ENCODE measurements at places on chromosomes 13 and 19.

DNA sequence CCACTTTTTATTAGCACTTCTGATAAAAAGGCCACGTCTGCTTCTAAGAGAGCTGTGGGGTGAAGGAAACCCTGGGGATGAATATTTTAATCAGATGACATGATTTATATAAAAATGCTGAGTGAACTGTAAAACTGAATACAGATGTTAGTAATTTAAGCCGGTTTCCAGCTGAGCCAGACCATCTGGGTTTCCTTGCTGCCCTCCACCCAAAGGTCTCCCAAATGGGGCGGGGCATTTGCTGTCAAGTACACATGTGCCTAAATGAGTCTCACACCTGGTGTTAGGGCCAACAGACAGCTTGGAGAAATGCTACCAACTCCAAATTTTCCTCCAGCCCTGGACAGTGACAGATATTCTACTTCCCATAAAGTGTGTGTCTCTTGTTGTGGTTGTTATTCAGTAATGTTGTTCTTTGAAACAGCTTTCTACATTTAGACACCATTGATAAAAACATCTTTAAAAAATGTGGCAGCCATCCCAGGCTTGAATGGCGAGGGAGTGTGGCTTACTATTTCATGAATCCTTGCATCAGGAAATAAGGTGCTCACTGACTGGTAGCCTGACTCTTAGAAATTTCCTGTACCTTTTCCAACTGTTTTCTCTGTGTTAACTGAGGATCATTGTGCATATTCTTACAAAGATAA, 350.4 kb downstream of the MTUS2 start:
- no peak for DNase-seq

- no peak for DNase-seq
Observed at GRCh38 chr13:45479661-45480060, 14.9 kb downstream of the COG3 start.

DNA sequence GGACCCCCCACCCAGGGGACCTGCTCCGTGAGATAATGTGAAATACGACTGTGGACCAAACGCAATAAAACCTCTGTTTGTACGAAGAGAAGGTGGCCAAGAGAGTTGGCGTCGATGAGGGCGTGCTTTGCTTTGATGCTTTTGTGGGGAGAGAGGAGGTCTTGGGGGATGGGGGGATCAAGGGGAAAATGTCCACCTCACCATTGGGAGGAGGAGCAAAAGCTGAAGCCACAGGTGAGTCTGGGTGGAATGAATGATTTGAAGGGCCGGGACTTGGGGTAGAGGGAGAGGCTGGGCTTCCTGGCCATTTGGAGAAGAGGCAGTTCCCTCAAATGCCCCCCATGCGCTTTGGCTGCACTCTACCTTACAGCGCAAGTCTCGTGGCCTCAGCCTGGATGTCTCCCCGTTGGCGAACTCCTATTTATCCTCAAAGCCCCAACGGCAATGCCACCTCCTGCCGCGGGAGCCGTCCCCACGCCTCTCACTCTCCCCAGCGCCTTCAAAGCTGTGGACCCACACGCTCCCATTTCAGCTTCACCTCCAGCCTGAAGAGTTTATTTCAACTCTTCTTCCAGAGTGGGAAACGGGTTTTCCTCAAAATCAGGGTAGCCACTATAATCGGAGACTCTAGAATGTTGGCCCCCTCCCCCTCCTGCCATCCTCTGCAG, 795 bp upstream of the ABCA7 start:
- DNase-seq: no peak

DNA sequence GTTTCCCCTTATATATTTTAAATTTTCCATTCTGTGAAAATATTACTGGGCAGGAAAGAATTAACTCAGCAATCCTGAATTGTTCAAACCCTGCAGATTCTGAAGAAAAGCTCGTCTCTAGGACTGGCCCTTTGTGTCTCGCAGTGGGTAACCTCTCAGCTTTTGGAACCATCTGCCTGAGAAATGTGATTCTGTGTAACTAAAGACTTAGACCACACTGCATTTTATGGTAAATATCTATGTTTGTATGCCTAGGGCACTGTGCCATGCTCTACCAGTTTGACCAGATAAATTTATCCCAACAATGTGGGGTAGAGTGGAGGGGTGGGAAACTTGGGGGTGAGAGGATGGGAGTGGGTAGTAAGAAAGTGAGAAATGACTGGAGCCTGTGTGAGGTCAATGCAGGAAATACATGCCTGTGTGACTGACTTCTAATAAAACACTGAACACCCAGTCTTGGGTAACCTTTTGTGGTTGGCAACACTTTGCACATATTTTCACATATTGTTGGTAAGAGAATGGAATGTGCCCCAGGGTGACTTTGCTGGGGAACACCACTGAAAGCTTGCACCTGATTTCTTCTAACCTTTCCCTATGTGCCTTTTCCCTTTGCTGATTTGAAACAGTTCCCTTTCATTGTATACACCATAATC, 1181.9 kb downstream of the OLFM4 start:
- no peak for DNase-seq

GRCh38 chr13:96161141-96161540, 71.2 kb downstream of the HS6ST3 start:
- DNase-seq: no peak

- no peak for DNase-seq
Observed at GRCh38 chr19:29953352-29954247, 11.6 kb downstream of the URI1 start.

GRCh38 chr19:46392252-46392801, 21.0 kb downstream of the CCDC8 start:
- DNase-seq: no peak

- DNase-seq: no peak
Observed at GRCh38 chr19:7832781-7833180, 2.8 kb downstream of the EVI5L start.

DNA sequence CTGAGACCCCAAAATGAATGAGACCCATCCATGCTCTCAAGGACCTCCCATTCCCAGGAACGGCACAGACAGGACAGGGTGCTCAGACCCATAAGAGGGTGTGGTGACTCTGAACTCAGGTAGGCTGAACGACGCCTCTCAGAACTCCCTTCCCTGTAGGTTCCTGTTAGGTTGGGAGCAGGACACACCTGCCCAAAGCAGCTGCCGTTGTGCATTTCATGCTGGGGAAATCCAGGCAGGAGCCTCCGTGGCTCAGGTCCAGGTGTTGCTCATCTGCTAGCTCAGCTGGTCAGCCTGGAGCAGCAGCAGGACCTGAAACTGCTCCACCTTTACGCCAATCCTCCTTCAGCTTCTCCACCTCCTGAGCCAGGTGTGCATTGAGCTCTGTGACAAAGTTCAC, 19.1 kb upstream of the TEX101 start:
- DNase-seq: no peak

DNA sequence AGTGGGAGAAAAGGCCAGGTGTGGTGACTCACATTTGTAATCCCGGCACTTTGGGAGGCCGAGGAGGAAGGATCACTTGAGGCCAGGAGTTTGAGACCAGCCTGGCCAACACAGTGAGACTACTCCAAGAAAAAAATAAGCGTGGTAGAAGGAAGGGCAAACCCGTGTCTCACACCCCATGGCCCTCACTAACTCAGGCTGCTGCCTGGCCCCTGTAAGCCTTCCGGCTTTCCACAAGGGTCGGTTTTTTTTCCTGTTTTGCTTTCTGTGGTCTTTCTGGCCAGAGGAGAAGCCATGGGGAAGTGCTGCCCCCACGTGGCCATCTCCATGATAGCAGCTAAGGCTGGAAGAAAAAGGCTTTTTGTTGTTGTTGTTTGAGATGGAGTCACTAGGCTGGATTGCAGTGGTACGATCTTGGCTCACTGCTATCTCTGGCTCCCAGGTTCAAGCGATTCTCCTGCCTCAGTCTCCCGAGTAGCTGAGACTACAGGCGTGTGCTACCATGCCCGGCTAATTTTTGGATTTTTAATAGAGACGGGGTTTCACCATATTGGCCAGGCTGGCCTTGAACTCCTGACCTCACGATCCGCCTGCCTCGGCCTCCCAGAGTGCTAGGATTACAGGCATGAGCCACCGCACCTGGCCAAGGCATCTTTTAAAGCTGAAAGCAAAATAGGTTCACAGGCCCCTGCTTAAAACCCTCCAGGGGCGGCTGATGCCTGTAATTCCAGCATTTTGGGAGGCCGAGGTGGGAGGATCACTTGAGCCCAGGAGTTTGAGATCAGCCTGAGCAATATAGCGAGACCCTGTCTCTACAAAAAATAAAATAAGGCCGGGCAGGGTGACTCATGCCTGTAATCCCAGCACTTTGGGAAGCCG, 7.5 kb upstream of the ARHGEF18 start:
- DNase-seq: no peak

DNA sequence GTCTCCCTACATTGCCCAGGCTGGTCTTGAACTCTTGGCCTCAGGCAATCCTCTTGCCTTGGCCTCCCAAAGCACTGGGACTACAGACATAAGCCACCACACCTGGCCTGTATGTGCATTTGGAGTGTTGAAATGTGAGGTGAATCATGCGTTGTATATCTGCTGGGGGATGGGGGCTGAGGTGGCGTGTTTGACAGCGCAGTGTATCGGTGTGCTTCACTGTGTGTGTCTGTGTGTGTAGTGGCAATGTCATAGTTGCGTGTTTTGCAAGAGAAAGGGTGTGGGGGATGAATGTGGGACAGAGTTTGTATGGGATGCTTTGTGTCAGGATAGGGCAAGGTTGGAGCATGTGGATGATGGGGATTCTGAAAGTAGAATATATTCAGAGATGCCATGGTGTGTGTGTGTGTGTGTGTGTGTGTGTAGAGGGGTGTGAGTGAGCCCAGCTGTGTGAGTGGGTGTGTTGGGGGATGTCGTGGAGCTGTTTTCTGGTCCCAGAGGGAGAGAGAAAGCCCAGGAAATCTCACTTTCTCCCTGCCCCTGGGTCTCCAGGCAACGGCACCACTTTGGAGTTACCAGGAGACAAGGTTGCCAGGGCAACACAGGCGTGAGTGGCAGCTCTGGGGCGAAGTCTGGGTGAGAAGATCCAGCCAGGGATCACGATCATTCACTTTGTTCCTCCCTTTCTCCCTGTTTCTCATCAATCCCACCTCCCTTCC, 1.1 kb upstream of the SWSAP1 start:
- peak; percentile 59 for DNase-seq

- DNase-seq: no peak
Observed at GRCh38 chr19:974564-975257, 9.4 kb upstream of the WDR18 start.

DNA sequence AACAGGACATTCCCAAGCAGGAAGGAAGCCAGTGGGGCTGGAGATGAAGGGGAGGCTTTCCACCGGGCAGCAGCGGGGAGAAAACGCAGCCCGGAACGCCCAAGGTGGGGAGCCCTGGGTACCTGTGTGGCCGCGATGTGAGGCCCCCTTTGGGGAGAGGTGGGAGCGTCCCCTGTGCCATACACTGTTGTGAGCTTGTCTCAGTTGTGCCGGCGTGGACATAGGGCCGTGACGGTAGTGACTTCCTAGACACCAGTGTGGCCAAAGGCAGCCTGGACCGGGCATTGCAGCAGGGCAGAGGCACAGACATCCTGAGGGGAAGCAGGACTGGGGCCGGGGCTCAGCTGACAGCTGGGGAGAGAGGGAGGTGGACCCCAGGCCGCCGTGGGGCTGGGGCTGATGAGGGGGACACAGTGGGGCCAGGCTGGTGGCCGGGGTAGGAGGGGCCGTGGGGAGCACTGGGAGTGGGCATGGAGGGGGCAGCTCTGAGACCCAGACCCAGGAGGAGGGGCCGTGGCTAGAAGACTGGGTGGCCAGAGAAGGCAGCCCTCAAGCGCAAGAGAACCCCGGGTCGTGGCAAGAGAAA, 38.5 kb upstream of the TFDP1 start:
- no peak for DNase-seq

- DNase-seq: no peak
Observed at GRCh38 chr19:13284929-13285928, 135.0 kb downstream of the IER2 start.

DNA sequence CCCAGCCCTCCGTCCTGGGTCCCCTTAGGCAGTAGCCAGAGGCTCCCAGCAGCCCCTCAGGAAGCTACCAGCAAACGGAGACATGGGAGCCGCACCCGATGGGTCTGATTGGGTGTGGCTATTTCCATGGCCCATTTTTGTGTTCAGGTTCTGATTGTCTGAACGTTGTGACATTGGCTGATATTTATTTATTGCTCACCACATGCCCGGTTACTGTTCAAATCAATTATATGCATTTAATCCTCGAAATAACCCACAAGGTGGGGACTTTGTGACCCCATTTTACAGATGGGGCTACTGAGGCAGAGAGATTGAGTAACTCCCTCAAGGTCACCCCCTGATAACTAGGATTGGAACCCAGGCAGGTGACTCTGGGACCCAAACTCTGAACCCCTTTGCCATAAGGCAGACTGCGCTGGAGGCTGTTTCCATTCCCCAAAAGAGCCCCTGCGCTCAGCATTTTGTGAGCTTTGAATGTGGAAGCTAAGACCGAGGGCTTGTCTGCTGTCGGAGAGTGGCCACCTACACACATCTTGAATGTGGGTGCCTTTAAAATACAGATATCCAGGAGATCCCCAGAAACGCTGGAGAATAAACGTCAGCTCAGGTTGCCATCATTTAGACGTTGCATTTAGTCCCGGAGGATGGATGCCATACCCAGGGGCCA, 13.6 kb upstream of the MCF2L start:
- no peak for DNase-seq

DNA sequence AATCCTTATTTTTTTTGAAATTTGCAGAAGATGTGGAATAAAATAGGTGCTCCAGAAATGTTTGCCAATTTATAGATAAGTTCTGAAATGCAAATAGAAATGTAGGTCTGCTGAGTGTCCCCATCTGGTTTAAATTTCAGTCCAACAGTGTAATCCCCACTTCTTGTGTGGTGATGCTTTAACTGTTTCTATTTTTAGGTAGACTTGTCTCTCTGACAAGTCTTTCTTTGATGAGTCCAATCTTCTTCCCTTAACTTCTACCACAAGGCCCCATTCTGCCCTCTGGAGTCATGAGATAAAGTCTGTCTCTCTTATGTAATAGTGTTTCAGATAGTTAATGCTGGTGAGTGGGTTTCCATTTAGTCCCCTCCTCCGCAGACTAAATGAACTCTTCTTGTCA, 390.4 kb downstream of the RFC3 start:
- no peak for DNase-seq

- no peak for DNase-seq
Observed at GRCh38 chr13:94344126-94344818, 135.2 kb downstream of the DCT start.

DNA sequence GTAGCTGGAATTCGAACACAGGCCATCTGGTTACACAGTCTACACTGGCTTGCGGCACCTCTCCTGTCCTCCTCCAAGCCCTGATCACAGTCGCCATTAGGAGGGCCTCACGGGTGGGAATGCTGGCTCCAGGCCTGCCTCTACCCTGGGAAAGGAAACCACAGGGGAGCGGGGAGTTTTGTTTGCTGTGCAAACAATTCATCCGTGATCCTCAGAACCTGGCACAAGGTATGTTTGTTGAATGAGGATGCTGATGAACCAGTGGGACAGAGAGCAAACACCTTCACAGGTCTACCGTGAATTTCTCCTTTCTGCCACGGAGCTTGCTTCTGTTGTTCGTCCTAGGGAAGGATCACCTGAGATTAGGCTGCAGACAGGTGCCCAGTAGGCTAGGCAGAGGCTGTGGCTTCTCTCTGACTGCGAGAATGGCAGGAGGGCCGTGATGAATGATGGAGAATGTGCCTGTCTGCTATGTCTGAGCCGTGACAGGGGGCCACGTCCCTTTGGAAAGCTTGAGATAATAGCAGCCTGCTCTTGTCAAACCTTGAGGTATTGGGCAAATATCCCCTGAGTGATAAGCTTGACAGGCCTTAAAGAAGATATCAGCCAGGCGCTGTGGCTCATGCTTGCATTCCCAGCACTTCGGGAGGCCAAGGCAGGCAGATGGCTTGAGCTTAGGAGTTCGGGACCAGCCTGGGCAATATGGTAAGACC, 36.7 kb downstream of the PIN1 start:
- DNase-seq: no peak

GRCh38 chr19:49098795-49099194, 13.5 kb downstream of the SNRNP70 start:
- DNase-seq: no peak

GRCh38 chr19:10701955-10702525, 801 bp downstream of the QTRT1 start:
- peak; percentile 65 for DNase-seq
